Fibroblast of villous mesenchyme (primary cell): ENCODE measurements at places on chromosomes 2 and 18.

DNA sequence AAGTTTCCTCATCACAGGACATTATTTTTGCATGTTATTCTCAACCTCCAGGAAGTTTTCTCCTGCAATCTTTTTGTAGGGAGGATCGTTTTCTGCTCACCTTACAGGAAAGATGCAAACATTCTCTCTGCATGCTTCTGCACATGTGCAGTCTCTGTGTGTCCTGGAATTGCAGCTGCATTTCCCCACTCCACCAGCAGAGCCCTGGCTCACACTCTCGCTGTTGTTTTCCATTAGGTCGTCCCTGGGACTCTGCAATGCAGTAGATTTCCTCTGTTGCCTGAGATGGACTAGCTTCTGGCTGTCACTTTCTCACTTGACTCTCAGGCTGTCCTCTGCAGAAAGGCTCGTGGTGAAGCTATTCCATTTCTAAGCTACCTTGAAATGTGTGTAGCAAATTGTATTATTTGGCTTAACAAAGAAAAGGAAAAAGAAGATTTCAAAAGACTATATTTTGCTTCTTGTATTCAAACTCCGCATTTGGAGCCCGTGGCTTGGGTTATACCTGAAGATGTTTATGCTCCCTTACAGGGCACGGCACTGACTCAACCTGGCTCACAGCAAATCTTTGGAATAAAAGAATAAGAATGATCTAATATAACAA is 346.7 kb downstream of the RAD51AP2 start:
- peak; percentile 60 for DNase-seq

DNA sequence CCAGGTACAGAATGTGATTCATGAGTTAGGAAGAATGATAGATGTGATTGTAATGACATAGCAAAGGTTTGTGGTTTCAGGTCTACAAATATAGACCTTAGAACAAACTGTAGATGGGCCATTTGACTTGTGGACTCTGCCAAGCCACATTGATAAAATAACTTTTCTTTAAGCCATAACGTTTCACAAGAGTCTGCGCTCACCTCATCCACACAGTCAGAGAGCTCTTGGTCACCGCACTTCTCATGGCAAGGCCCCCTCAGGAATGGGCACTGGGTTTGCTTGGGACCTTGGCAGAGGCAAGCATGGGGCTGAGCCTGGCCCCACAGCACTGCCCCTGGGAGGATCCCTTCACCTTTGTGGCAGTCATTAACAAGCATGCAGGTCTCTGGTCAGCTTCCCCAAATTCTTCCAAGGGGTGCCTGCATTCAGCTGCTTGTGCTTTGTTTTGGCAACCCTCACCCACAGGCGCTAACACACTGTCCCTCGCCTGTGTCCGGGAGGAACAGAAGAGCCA is 14.0 kb downstream of the ARMC9 start:
- DNase-seq: no peak

DNA sequence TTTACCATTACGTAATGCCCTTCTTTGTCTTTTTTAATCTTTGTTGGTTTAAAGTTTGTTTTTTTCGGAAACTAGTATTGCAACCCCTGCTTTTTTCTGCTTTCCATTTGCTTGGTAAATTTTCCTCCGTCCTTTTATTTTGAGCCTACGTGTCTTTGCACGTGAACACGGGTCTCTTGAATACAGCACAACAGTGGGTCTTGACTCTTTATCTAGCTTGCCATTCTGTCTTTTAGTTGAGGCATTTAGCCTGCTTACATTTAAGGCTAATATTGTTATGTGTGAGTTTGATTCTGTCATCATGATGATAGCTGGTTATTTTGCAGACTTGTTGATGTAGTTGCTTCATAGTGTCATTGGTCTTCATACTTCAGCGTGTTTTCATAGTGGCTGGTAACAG is 37.5 kb upstream of the TTC39C start:
- DNase-seq: no peak

GRCh38 chr18:13320096-13320495 is 101.5 kb downstream of the LDLRAD4 start:
- no peak for DNase-seq

GRCh38 chr18:33757037-33757436 is 179.0 kb downstream of the ASXL3 start:
- peak; percentile 4 for DNase-seq

- DNase-seq: no peak
These were observed 826.9 kb upstream of the PIK3C3 start for GRCh38 chr18:41128126-41128525.

GRCh38 chr18:24964216-24964615 is 387.8 kb downstream of the ZNF521 start:
- DNase-seq: no peak
